Ureter (tissue), 1 donor: ENCODE measurements at places on chromosomes 2 and 18. TPM values are rescaled to one million over a fixed set of nuclear protein-coding genes. Genes with fewer than 3 reads are reported as not detected.

DNA sequence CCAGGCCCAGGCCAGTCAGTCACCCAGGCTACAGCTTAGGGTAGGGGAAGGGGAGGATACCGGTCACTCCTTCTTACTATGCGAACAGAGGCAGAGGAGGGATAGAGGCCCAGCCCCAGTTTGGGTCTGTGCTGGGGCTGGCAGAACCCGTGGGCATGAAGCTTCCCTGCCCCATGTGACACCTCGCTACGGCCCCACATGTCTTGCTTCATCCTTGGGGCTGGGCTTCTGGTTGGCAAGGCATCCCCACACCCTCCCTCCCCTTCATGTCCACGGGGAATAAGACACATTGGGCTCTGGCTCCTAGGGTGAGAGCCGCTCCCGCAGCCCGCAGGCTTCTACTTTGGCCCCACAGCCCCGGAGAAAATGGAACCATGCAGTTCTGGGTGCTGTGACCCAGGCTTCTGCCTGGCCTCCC is 32.4 kb downstream of the HS1BP3 start:
- DNase-seq, result no peak

GRCh38 chr2:36300697-36301096 is 54.9 kb upstream of the CRIM1 start:
- no peak for DNase-seq

GRCh38 chr2:134438371-134438770 is 184.5 kb downstream of the MGAT5 start:
- no peak for DNase-seq

- no peak for DNase-seq
Observed at GRCh38 chr2:112293636-112294401, 18.4 kb downstream of the ZC3H6 start.

- no peak for DNase-seq
Observed at GRCh38 chr2:8851811-8852560, 14.6 kb upstream of the KIDINS220 start.

GRCh38 chr2:102520009-102520408 is 47.0 kb downstream of the SLC9A4 start:
- DNase-seq, result no peak

DNA sequence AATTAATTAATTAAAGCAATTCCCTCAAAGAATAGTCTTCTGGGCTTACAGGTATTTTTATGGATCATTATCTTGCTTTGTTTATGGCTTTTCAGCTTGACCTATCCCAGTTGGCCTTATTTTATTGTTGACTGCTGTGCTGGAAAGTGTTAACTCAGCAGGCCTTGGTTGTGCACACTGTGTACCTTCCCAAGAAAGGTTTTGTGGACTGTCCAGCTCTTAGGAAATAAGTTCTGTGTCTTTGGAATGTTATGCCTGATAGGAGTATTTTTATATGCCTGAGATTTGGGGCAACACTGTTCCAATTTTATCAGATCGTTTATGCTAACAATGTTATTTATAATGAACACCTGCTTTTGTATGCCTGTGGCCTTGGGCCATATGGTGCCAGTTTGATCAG is 671.9 kb upstream of the ZNF804A start:
- DNase-seq, result no peak

GRCh38 chr2:80822999-80823398 is 518.4 kb upstream of the LRRTM1 start:
- no peak for DNase-seq

- no peak for DNase-seq
Observed at GRCh38 chr18:45839414-45840395, 14.2 kb downstream of the SIGLEC15 start.

GRCh38 chr2:216555274-216555673 is 56.6 kb downstream of the RPL37A start:
- peak; percentile 85 for DNase-seq

DNA sequence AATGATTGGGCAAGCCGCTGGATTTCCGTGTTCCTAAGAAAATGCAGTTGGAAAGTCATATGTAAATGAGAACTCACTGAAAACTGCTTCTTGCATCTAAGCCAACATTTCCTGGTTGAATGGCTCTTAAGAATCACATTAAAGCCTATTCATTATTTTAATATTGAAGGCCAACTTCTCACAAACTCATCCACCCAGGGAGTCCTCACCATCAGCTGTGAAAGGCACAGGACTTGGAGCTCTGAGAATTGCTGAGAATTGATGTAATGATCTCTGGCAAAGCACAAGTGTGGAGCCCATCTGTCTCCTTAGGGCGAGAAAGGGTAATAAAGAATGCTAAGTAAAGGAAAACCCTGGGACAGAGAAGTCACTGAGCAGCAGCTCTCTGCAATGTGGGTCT is 55.9 kb upstream of the APCDD1 start:
- no peak for DNase-seq

DNA sequence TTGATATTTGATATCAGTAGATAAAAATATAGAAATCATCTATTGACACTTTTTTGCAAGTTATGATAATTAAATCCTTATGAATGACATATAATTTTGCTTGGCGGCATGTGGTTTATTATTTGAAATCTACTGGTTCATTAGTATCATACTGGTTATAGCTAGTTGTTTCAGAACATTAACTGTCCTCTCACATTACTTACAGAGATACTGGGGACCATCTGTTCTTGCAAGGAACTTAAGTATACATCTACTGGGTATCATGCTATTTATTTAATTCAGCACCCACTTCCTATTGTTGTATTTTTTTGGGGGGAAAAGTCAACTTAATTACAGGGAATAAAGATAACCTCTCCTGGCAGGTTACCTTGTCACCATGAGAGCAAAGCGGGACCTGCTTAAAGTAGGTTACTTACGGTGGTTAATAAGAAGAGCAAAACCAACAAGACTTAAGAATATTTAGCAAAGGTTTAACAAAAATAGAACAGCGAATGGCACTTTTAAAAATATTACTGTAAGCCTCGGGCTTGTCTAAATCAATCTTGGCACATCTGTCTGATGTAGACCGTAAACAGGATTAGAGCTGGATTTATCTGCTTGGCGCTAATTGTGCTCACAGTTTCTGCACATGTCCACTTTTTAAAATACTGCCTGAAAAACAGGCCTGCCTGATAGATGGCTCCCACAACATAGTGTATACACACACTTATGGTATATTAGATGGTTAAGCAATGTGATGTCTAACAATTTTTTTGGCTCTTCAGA is 41.8 kb downstream of the CERKL start:
- no peak for DNase-seq

- DNase-seq, result no peak
Observed at GRCh38 chr2:36988008-36988407, 21.7 kb upstream of the STRN start.

- peak; percentile 8 for DNase-seq
Observed at GRCh38 chr2:240427729-240428128, 7.7 kb upstream of the GPC1 start.

- DNase-seq, result no peak
Observed at GRCh38 chr2:105865222-105865913, 120.7 kb downstream of the NCK2 start.

GRCh38 chr2:239853706-239854327 is 171.3 kb downstream of the NDUFA10 start:
- DNase-seq, result peak; percentile 19

- DNase-seq, result peak; percentile 65
Observed at GRCh38 chr2:71742953-71743601, 289.7 kb downstream of the DYSF start.

- DNase-seq, result peak; percentile 94
Observed at GRCh38 chr2:67846370-67847070, 216.3 kb downstream of the C1D start.

GRCh38 chr2:16644221-16644925 is 21.3 kb downstream of the CYRIA start:
- DNase-seq, result no peak

- DNase-seq, result no peak
Observed at GRCh38 chr2:130916438-130916705, 79.7 kb downstream of the ARHGEF4 start.

DNA sequence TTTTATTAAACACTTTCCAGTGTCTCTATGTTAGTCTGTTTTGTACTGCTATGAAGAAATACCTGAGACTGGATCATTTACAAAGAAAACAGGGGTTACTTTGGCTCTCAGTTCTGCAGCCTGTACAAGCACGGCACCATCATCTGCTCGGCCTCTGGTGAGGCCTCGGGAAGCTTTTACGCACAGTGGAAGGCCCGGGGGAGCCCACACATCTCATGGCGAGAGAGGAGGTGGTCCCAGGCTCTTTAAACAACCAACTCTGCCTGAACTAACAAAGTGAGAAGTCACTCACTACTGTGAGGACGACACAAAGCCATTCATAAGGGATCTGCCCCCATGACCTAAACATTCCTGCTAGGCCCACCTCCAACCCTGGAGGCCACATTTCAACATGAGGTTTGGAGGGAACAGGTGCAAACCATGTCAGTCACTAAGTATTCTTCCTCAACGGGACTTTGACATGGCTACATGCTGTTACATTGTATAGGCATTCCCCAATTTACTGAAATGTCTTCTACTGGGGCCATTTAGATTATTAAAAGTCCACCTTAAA is 26.1 kb downstream of the CYB5A start:
- no peak for DNase-seq

GRCh38 chr2:27710640-27711430 is 47.1 kb downstream of the SLC4A1AP start:
- no peak for DNase-seq

GRCh38 chr2:39020383-39020782 is 100.5 kb downstream of the SOS1 start:
- DNase-seq, result no peak

- DNase-seq, result no peak
Observed at GRCh38 chr18:76335859-76336640, 159.0 kb downstream of the ZNF516 start.

DNA sequence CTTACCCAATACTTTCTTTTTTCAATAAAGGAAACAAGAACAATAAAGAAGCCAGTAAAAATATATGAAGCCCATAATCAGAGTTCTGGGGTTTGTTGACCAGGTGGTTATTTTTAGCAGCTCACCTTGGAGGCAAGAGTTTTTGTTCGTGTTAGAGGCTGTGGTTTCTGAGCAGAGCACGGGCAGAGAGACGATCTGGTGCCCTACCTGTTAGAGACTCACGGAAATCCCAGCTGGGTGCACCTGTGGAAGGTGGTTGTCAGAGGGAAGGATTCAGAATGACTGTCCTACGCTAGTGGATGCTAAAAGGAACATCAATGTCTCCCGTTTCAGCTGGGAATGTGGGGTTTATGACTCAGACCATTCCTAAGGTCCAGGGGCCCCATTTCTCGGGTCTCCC is 87.6 kb downstream of the NRP2 start:
- DNase-seq, result no peak

GRCh38 chr18:48785091-48785614 is 165.6 kb downstream of the SMAD7 start:
- DNase-seq, result no peak

OSGEPL1 gene
- 8.5 TPM for total RNA-seq

BMP10 gene
- not detected for total RNA-seq

CABYR gene
- total RNA-seq, result 6.7 TPM

HOXD13 gene
- not detected for total RNA-seq

TMEM198 gene
- total RNA-seq, result 6.0 TPM

DPP4 gene
- total RNA-seq, result 2.1 TPM

RGPD8 gene
- 20.1 TPM for total RNA-seq

DUSP19 gene
- 7.0 TPM for total RNA-seq
